ENCODE measurements at places on chromosomes 6 and 20. TPM values are rescaled to one million over a fixed set of nuclear protein-coding genes. Genes with fewer than 3 reads are reported as not detected.

DNA sequence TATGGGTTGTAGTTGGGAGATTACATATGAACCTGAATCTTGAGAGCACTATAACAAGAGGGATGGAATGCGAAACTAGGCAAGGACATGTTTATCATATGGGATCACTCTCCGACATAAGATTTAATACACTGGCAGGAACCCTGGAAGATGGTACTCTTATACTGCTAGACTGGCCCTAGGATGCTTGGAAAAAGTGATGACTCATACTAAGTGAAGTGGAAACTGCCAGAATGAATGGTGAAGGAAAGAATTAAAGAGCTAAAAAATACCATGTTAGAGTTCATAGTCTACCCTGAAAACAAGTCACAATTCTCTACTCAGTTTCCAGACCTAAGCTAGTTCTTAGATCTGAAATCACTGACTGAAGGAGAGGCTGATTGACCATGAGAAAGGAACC, 45.5 kb upstream of the THEMIS start:
- DNase-seq: no peak

The ENPP3 gene
- 0.14 TPM for polyA plus RNA-seq

DNA sequence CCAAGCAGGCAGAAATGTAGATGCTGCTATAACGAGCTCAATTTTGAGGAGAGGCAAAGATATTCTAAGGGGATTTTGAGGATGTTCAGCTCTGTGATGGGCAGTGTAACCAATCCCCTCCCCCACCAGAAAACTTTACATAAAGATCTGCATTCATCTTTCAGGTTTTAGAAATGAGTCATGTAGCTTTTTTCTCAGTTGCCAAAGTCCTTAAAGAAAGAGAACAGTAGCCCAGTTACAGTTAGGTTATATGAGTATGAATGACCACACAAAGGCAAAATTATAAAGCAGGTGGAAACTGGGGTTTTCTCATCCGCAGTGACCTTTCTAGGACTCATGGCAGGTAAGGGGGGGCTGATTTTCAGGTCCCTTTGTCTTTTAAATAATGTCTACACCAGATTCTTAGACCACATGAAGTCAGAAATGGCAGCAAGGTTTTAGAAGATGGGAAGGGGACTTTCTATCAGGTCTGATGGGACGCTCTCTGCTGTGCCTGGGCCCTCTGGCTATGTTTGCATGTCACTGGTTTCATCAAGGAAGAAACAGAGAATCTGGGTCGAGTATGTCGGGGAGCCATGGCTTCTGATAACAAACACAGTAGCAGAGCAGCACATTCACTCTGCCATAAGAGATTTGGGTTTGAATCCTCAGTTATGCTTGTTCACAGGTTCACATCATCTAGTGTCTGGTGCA, 94.7 kb downstream of the CLIC5 start:
- no peak for DNase-seq

The BPIFB1 gene
- polyA plus RNA-seq: not detected

The RAET1G gene
- 0.20 TPM for polyA plus RNA-seq

- DNase-seq: no peak
Measured at GRCh38 chr20:61620174-61620573, 368.1 kb downstream of the CDH4 start.

The SEMG1 gene
- polyA plus RNA-seq: not detected

The GRIK2 gene
- 7.6 TPM for polyA plus RNA-seq

DNA sequence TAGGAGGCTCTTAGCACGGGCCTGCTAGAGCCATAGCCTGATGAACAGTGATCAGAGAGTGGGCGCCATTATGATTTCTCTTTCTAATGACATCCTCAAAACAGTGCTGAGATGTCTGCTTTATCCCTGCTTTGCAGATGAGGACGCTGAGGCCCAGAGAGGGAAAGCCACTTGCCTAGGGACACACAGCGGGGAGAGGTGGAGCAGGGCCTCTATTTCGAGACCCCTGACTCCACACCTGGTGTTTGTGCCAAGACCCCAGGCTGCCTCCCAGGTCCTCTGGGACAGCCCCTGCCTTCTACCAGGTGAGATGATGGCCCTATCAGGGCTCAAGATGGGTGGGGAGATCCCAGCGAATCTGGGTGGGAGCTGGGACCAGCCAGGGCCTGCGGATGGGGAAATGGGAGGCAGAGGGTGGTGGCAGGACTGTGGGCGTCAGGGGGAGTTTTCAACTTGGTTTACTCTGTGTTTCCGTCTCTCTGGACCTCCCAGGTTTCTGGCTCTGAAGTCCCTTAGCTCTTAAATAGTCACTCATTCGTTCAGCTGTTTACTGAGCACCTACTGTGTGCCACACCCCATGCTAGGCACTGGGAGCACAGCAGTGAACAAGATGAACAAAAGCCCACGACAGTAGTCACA, 36.7 kb downstream of the SRC start:
- DNase-seq: peak; percentile 20

DNA sequence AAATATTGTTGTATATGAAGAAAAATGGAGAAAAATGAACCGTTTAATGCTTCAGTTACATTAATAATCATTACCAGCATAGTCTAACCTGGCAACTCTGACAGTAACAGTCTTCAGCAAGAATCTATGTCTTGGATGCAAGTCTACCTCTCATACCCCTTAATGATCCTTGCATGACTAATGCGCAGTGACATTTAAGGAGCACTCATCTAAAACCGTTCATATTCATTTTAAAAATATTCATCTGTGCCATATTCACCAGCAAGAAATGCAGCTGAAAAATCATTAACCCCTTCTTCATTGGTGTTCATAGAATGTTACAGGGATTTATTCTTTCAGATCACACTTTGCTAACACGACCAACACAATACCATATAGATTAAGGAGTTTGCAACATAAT, 227.2 kb upstream of the ASCC3 start:
- no peak for DNase-seq

The LAMA4 gene
- polyA plus RNA-seq: 24.2 TPM
